ENCODE measurements at places on chromosomes 6 and 20. TPM values are rescaled to one million over a fixed set of nuclear protein-coding genes. Genes with fewer than 3 reads are reported as not detected.

The SPATA25 gene
- total RNA-seq: 2.4 TPM

The CDH26 gene
- 1.3 TPM for total RNA-seq

The SLC35D3 gene
- 0.08 TPM for total RNA-seq

The KIF6 gene
- total RNA-seq: 0.69 TPM

The CALHM5 gene
- 2.1 TPM for total RNA-seq

Data from left ventricle myocardium inferior (tissue), 1 donor.